ENCODE measurements at places on chromosomes 12 and 14.

DNA sequence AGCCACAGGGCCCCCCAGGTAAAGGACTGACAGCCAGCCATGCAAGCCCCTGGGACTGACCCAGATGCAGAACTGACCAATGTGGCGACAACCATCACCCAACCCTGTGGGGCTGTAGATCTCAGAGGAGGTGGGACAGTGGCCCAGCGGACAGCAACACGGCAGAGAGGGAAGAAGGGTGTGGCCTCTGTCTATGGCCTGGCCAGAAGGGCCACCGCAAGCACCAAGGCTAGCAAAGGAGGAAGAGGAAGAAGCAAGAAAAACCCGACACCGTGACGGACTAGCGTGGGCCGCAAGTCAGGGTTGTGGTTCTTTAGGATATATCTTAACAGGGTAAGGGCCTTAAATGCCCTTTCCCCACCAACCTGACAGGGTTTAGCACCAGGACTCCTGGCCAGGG is 71.2 kb downstream of the ITPK1 start:
- DNase-seq, result no peak

DNA sequence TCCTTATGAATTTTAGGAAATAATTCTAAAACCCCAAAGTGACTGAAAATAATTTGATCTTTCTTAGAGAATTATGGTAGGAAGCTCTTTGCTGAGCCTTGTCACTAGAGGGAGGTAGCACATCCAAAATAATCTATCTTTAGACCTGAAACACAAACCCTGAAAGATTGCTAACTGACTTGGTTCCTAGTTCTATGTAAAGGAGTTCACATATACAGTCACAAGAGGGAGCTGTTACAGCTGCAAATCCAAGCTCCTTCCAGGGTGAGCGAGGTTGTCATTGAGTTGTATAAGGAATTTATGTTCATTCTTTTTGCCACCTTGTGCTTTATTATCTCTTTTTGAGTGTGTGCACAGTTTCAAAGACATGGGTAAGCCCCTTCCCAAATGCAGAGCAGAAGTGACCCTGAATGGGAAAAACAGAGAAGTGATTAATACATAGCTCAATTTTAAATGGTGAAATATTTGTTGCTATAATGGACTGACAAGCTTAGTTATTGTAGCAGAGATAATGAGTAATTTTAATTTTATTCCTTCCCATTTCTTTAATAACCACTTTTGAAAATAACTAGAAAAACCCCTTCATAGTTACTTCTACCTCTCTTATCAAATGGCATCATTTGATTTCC is 387.9 kb downstream of the DAD1 start:
- DNase-seq, result no peak

DNA sequence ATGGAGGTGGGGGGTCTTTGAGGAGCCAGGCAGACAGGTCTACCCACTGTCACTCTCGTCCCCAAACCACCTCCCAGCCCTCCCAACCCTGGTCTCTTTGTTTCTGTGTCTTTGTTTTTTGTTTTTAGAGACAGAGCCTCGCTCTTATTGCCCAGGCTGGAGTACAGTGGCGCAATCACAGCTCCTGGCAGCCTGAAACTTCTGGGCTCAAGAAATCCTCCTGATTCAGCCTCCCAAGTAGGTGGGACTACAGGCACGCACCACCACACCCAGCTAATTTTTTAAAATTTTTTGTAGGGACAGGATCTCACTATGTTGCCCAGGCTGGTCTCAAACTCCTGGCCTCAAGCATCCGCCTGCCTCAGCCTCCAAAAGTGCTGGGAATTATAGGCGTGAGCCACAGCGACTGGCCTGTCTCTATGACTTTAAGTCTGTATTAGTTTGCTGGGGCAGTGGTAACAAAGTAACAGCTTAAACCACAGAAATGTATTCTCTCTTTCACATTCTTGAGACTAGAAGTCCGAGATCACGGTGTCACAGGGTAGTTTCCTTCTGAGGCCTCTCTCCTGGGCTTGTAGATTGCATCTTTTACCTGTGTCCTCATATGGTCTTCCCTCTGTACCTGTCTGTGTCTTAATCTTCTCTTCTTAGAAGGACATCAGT is 26.1 kb downstream of the DTX1 start:
- no peak for DNase-seq

- DNase-seq, result no peak
These were observed 10.7 kb upstream of the HSP90AA1 start for GRCh38 chr14:102097441-102098135.

- DNase-seq, result no peak
These were observed 405.8 kb upstream of the RPL10L start for GRCh38 chr14:47057364-47057763.

- no peak for DNase-seq
These were observed 95.1 kb upstream of the ARID2 start for GRCh38 chr12:45634273-45634917.

- no peak for DNase-seq
These were observed 435.0 kb downstream of the GXYLT1 start for GRCh38 chr12:41709463-41710285.

DNA sequence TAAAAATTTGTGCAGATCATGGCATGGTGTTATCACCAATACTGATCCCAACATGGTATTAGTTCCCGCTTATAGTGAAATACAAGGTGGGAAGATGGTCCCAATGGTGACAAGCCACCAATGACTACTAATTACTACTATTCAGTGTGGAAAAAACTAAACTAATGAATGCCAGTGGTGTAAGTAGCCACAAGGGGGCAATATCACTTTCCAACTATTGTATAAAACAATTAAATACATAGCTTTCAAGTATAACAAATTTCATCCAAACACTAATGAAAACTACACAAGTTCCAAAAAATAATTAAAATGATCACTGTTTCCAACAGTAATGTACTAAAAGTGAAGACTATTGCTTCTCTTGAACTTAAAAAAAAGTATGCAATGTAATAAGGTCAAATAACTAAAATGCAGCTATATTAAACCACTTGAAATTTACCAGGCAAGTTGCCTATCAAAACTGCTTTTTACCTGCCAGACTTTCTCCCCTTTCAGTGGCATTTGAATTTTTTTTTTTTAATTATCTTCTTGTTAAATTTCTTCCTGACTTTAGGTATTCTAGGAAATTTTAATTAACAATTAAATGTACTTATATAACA is 58.0 kb downstream of the PAPLN start:
- DNase-seq, result no peak

DNA sequence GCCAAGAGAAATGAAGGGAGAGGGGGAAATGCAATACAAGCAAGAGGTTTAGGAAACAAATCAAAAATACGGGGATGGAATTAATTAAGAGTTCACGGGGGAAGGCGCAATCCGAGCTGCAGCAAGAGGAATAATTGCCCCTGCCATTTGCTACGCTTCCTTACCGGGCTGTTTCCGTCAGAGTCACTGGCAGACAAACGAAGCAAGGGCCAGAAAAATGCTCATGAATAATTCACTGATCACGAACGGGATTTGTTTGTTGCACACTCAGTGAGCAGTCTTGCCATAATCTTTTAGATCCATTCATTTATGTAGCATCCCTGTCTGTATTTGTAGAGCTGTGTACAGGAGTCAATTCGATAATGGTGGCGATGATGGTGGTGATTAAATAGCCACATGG is 39.0 kb downstream of the PLXNC1 start:
- no peak for DNase-seq

DNA sequence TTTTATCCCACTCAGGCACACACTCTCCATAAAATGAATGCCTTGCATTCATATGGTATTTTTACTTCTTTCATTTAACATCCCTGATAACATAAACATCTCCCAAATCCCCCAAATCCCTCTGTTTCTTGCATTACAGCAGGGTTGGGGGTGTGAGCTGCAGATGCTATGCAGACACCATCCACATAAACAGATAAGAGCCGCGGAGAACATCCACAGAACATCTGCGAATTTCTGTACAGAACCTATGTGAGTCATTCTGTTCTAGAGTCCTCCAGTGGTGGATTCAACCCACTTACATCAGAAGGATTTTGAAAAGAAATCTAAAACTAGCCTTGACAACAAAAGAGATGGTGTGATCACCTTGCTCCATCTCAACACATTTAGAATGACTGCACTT is 20.3 kb downstream of the FBLN5 start:
- DNase-seq, result no peak

DNA sequence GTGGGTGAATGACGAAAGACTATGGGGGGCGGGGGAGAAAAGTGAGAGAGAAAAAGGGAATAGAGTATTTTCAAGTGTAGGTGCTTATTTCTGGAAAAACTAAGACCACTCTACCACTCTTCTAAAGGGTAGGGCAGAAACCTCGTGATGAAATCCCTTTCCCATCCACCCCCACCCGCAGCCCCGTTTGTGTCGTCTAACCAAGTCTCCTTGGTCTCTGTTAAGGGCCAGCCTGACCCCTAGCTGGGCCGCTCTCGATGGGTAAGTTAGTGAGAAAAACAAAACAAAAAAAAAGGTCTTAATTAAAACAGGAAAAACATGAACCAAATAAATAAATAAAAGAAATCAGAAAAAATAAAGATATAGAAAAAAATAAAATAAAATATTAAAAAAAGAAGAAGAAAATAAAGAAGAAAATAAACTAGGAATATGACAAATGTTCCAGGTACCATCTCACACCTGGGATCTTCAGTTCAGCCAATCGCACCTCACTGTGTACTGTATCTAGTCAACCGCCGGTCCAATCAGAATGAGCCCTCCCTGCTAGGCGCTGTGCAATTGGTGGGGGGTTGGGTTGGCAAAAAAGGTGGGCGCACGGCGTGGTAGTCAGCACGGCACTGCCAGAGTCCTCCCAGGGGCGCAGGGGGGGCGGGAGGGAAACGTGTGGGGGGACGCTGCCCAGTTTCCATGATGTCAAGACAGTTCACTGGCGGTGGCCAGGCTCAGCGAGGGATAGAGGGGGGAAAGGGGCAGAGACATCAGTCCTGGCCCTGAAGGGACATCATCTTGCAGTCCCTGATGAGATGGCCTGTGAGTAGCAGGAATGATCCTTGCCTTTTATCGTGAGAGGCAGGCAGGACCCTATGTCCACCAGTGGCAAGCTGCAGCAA is 9.8 kb upstream of the CDH24 start:
- no peak for DNase-seq

GRCh38 chr14:65704850-65705249 is 292.3 kb downstream of the FUT8 start:
- DNase-seq, result no peak

- DNase-seq, result no peak
These were observed 239.5 kb upstream of the SFSWAP start for GRCh38 chr12:131471271-131471905.

DNA sequence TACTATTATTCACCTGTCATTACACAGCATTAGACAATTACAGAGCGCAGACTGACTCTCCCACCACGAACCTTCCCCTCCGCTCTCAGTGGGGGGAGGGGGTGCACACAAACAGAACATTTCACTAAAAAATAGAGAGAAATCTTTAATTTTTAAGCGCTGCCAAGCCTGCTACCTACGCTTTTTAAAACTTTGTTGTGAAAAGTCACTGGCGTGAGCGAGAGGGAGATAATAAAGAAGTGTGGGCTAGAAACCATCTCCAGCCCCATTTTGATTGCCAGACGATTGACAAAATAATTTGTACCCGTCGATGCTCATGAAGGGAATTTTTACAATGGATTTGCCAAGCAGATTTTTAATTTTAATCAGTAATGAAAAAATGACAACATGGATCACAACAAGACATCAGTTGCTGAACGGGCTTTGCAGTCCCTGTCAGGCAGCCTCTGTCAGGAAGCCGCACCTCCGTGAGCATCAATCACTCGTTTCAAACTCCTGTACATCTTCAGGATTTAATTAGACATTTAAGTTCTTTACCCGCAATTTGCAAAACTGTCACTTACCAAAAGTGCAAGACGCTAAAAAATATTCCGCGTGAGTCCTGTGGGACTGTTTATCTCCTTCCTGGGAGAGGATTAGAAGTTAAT is 209.1 kb downstream of the BCL11B start:
- DNase-seq, result no peak

DNA sequence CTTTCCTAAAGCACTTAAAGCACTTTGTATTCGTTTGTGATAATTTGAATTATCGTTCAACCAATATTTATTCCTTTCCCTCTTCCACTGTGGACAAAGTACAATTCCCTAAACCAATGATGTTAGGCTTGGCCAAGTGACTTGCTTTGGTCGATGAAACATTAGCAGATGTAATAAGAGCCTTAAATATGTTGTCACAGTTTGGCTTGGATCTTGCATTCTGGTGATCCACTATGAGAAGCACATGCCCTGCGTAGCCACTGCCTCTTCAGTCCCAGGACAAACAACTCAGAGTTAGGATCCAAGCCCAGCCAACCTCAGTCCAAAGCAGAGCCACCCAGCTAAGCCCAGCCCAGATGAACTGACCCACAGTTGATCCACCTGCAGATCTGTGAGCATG is 8.4 kb upstream of the C12orf75 start:
- no peak for DNase-seq

DNA sequence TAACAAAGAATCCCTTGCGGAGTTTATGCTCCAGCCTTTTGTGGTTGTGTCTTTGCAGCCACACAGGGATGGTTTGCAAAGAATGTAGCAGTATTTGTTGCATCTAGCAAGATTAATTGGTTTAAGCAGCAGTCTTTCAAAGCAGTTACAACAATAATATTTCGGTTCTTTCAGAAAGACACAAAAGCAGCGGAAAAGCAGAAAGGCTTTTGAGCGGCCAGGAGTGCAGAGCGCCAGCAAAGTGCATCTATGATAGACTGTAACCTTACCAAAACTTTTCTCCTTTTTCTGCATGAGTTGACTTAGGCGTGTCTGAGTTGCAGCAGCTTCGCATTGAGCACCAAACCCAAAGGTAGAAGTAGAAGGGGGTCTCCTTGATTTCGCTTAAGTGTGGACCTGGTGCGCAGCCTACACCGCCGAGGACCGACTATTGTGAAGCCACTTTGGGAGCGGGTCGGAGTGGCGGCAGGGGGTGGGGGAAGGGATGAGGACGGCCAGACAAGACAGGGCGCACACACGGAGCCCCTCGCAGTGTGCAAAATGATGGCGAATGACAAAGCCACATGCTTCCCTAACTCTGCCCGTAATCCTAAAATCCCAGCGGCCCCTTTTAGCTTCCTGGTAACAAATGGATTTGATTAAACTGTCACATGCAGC is 1.2 kb downstream of the LMO3 start:
- DNase-seq, result no peak

GRCh38 chr14:89626233-89626806 is 209.3 kb upstream of the FOXN3 start:
- DNase-seq, result no peak

- DNase-seq, result no peak
These were observed 167.8 kb upstream of the HIF1A start for GRCh38 chr14:61527325-61528100.
